Activated CD4-positive, alpha-beta T cell treated with anti-CD3 and anti-CD28 coated beads, Interleukin-2, amount 50 U/mL, for 1 hour (primary cell): ENCODE measurements at places on chromosomes 2 and 18.

DNA sequence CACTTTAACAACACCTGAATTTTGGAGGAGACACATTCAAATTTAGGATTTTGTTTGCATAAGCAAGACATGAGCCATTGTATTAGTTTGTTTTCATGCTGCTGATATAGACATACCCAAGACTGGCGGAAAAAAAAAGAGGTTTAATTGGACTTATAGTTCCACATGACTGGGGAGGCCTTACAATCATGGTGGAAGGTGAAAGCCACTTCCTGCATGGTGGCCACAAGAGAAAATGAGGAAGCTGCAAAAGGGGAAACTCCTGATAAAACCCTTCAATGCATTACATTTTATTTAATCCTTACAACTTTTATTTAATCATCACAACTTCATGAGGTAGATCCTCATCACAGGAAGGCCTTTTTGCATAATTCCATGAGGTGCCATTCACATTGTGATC lies 242.0 kb upstream of the STON1 start:
- DNase-seq, result no peak

- no peak for DNase-seq
These were observed 88.1 kb downstream of the ZBTB7C start for GRCh38 chr18:48321121-48321520.

- no peak for DNase-seq
These were observed 68.3 kb downstream of the NBAS start for GRCh38 chr2:15492773-15493325.

DNA sequence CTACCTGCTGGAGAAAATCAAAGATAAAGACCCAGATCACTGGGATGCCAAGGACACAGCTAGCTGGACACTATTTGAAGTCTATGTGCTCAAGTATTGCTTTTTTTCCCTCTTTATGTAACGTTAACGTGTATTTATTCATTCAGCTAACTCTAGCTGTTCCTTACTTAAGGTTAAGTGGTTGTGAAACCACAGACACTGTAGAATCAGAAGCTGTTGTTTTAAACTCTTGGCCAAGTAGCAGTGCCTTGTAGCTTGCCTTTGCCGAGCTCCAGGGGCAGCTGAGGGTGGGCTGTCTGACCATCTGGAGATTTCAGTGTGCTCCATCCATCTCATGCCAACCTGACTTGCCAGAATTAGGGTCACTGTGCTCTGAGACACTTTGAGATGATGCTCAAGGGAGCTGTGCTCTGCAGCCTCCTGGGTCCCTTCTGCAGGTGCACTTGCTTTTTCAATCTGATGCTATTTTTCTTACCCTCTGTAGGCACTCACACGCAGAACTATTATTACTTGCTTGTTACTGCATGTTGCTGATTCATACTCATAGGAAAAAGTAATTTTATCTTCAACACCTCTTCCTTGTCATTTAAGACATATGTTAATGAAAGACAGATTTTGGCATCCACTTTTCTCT lies 116.2 kb downstream of the METTL8 start:
- DNase-seq, result no peak
